HFF-Myc (cell line): ENCODE measurements at places on chromosomes 12 and 14.

DNA sequence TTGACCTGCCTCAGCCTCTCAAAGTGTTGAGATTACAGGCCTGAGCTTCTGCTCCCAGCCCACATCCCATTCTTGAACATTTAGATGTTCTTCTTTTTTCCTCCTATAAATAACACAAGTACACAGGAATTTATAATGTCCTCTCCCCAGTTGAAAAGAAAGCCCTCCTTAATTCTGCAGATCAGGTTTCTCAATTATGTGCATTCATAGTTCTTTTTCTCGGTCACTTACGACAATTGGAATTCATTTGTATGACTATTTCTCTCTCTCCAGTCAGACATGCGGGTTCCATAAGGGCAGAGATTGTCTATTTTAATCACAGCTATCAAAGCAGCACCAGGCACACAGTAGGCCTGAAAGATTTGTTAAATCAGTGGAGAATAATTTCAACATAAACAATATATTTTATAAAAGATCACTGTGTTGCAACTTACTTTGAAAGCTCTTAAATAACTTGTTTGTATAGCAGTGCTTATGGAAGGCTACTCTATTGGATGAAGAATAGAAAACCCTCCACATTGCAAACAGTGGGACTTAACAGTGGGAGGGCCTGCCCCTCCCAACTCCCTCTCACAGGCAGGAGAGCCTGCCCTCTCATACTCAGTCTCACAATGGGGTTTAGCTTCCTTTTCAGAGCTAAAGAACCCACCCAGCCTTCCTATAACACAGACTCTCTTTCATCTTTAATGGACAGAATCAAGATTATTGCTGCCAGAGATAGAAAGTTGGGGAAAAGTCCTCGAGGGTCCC is 84.1 kb upstream of the TRAF3 start:
- no peak for DNase-seq

DNA sequence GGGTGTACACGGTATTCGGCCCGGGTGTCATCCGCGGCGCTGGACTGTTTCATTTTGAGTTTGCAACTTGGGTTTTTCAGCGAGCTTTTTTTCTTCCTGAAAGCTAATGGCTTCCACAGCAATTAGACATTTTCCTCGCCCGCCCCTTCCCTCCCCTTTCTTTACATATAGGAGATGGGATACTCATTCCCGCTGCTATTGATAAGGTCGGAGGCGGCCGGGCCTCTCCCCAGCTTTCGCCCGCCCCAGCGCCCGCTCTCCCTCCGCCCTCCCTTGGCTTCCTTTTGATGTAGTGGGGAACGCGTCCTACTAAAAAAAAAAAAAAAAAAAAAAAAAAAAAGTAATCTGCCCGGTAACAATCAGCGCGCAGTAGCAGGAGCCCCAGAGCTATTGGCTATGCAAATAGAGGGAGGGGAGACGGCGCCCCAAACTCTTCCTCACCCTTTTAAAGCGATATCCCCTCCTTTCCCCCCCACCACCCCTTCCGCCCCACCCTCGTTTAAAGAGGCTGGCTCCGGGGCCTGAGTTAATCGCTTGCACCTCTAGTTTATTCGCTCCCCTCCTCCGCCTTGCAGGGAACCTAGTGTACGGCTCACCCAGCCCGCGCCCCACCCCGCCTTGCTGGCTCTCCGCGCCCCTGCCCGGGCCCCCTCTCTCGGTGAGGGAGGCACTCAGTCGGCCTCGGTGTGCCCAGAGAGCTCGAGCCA is 1.7 kb upstream of the CCND2 start:
- peak; percentile 17 for DNase-seq

DNA sequence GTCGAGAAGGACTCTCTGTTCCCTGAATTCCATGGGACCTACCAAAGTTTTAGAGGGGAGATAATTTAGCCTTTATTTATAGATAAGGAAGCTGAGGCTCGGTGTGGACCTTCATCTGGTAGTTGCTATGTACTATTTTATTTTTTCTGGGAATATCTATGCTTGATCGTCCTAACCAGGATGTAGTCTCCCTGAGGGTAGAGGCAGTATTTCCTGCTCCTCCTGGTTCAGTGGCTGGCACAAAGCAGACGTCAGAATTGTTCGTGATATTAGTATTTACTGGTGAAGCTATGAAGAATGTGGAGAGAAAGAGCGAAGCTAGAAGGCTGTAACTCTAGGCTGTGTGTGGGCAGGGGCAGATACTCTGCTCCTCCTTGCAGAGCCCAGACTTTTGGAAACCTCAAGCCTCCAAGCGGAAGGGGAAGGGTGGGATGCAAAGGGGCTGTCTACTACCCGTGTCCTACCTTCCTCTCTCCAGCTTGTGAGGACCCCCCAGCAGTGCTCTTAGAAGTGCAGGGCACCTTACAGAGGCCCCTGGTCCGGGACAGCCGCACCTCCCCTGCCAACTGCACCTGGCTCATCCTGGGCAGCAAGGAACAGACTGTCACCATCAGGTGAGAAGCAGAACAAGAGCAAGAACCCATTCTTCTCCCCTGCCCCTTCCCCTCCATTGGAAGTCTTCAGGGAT is 1.4 kb downstream of the LRP10 start:
- no peak for DNase-seq

DNA sequence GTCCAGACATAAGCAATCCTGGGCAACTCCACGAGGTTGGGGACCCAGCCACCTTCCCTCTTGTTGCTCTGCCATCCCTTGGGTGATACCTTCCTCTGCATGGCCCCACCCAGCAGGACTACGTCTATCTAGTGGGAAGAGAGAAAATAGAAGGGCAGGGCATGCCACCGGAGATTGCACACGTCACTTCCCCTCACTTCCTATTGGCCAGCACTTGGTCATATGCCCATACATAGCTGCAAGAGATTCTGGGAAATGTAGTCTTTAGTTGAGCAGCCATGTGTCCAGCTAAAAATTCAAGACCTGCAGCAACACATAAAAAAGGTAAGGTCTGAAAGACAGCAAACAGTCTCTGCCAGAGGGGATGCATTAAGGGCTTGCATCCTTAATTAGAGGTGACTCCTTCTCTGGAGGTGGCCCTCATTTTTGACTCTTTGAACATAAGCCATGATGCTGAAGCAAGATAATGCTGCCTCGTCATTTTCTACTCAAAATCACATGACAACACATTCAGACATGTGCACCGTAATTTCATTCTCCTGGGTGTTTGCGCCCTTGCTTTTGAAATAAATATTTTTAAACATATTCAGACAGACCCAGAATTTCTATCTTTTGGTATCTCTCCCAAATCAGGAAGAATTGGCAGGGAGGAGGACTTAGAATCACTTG is 91.8 kb upstream of the PWP1 start:
- no peak for DNase-seq

DNA sequence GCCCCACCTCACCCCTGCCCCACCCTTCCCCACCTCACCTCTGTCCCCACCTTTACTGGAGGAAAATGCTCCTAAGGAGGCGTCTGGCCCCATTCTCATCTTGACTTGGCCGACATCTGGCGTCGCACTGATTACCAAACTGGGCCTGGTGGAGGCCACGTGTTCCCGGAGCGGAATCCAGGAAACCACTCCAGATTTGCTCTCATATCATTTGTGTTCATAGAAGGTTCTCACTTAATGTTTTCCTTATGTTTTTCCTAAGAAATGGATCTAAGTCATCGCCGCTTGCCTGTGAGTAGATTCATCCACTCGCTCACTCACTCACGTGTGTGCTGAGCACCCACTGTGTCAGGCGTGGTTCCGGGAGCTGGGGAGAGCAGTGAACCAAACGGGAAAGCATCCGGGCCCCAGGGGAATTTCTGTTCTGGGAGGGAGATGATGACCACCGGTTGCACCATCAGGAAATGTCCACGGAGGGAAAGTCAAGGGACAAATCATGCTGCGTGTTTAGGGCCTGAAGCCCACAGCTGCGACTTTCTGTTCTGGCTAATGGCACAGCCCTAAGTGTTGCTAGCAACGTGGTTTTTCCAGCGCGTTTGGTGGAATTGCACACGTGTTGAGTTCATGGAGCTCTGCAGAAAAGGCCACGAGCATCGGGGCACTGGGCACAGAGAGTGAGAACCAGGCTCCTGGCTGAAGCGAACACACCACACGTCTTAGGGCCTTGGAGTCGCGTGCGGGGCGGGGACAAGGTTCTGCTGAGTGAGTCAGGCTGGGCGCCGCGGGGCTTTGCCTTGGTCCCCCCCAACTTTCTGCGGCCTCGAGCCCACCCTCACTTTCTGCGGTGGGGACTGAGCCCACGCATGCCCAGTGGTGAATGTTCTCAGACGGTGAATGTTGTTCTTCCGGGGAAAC is 57.7 kb downstream of the ADGRD1 start:
- DNase-seq: peak; percentile 12

GRCh38 chr14:85464135-85464895 is 65.6 kb upstream of the FLRT2 start:
- DNase-seq: no peak

DNA sequence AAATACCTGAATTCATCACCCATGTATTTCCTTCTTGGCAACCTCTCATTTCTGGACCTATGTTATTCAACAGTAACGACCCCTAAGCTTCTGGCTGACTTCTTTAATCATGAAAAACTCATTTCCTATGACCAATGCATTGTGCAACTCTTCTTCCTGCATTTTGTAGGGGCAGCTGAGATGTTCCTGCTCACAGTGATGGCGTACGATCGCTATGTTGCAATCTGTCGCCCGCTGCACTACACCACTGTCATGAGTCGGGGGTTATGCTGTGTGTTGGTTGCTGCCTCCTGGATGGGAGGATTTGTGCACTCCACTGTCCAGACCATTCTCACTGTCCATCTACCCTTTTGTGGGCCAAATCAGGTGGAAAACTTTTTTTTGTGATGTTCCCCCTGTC is 356 bp downstream of the OR4Q2 start:
- no peak for DNase-seq

- peak; percentile 5 for DNase-seq
Measured at GRCh38 chr14:71803539-71804260, 128.5 kb upstream of the RGS6 start.

DNA sequence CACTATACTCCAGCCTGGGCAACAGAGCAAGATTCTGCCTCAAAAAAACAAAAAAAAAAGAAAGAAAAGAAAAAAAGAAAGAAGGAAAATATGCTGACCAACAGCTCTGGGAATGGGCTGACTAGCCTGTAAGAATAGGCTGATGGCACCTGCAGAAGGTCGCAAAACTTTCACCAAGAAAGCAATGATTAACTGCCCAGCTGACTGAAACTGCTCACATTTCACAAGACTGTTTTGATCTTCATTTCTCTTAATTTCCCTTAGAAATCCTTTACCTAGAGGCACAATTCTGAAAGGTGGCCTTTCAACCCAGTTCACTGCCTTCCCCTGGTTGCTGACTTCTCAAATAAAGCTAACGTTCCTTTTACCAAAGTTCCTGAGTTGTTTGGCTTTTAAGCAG is 12.4 kb downstream of the BEST3 start:
- DNase-seq: no peak

DNA sequence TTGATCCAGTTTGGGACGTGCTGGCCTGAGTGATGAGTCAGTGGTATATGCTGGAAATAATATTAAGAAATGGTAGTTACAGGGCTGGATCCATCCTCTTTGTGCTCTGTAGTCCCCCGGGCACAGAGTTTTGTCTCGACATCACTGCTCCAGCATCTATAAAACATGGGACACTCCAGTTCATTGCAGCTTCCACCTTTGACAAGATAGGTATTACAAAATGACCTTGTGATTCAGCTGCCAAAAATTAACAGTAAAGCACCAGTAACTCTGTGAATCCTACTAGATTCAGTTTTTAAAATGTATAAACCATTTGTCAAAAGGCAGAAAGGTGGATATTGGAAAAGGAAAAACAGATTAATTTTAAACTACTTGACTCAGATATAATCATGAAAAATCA is 14.6 kb upstream of the GNG2 start:
- DNase-seq: no peak

- DNase-seq: no peak
Measured at GRCh38 chr12:20604408-20605067, 90.6 kb upstream of the SLCO1C1 start.

- DNase-seq: no peak
Measured at GRCh38 chr12:66085213-66085612, 45.3 kb downstream of the LLPH start.
